ENCODE measurements at places on chromosomes 13 and 19. TPM values are rescaled to one million over a fixed set of nuclear protein-coding genes. Genes with fewer than 3 reads are reported as not detected.

DNA sequence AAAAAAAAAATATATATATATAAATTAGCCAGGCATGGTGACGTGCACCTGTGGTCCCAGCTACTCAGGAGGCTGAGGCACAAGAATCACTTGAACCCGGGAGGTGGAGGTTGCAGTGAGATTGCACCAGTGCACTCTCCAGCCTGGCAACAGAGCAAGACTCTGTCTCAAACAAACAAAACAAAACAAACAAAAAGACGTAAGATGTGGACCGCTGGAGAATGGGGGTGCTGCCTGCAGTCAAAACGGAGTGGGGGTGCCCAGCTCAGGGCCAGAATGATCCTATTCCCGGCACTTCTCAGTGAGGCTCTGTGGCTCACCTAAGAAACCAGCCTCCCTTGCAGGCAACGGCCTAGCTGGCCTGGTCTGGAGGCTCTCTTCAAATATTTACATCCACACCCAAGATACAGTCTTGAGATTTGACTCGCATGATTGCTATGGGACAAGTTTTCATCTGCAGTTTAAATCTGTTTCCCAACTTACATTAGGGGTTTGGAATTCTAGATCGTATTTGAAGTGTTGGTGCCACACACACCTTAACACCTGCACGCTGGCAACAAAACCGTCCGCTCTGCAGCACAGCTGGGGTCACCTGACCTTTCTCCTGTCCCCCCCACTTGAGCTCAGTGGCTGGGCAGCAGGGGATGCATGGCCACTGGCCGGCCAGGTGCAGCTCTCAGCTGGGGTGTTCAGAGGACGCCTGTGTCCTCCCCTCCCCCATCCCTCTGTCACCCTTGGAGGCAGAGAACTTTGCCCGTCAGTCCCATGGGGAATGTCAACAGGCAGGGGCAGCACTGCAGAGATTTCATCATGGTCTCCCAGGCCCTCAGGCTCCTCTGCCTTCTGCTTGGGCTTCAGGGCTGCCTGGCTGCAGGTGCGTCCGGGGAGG, at the start of gene F7:
Gene F7 (plus strand): TSS at position 760 of the 889 bp plus-strand sequence. CDS start 51 bp downstream, at position 811.
- no peak within 1 kb of the TSS for H3K4me3 ChIP-seq
- H3K4me1 ChIP-seq = no peaks in the 10 kb centered on the region
- H3K36me3 ChIP-seq = no peaks in the 10 kb centered on the region
- H3K27me3 ChIP-seq = peaks cover 4% of the 10 kb centered on the region
- no peak for DNase-seq

DNA sequence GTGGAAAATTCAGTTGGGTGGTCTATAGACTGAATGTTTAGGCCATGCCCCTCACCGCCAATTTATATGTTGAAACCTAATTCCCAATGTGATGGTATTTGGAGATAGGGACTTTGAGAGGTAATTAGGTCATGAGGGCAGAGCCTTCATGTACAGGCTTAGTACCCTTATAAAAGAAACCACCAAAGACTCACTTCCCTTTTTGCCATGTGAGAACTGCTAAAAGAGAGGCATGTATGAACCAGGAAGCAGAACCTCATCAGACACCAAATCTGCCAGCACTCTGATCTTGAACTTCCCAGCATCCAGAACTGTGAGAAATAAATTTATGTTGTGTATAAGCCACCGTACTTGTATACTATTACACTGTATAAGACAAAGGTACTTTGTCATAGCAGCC, 40.6 kb downstream of the UQCRFS1 start:
- H3K27ac ChIP-seq = no peak overlapping the region
- peaks cover 9% of the 10 kb centered on the region for H3K4me1 ChIP-seq
- no peak for DNase-seq
- H3K27me3 ChIP-seq = no peaks in the 10 kb centered on the region

DNA sequence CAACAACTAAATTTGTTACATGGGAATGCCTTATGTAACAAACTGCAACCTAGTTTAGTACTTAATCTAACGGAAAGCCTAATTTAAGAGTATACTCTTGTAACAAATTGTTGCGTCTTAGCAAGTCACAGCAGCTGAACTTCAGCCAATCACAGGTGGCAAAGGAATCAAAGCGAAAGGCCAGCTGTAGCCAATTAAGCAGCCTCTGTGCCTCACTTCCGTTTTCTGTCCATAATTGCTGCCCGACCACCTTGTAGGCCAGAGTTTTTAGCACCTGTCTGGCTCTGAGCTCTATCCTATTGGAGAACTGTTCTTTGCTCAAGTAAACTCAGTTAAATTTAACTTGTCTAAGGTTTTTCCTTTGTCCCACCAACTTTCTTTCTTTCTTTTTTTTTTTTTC, 18.1 kb upstream of the HSPH1 start:
- H3K4me1 ChIP-seq = no peaks in the 10 kb centered on the region
- H3K4me3 ChIP-seq = no peak overlapping the region
- H3K27me3 ChIP-seq = no peaks in the 10 kb centered on the region
- DNase-seq = no peak

The NMRK2 gene
- not detected for total RNA-seq

The LILRA6 gene
- 0.37 TPM for total RNA-seq

The FBXO27 gene
- not detected for total RNA-seq

Data from activated CD4-positive, alpha-beta T cell treated with anti-CD3 and anti-CD28 coated beads, Interleukin-2, amount 10 ng/mL, durations not matched to agents 7 days and 5 days (primary cell).